ENCODE measurements at places on chromosomes 6 and 20.

DNA sequence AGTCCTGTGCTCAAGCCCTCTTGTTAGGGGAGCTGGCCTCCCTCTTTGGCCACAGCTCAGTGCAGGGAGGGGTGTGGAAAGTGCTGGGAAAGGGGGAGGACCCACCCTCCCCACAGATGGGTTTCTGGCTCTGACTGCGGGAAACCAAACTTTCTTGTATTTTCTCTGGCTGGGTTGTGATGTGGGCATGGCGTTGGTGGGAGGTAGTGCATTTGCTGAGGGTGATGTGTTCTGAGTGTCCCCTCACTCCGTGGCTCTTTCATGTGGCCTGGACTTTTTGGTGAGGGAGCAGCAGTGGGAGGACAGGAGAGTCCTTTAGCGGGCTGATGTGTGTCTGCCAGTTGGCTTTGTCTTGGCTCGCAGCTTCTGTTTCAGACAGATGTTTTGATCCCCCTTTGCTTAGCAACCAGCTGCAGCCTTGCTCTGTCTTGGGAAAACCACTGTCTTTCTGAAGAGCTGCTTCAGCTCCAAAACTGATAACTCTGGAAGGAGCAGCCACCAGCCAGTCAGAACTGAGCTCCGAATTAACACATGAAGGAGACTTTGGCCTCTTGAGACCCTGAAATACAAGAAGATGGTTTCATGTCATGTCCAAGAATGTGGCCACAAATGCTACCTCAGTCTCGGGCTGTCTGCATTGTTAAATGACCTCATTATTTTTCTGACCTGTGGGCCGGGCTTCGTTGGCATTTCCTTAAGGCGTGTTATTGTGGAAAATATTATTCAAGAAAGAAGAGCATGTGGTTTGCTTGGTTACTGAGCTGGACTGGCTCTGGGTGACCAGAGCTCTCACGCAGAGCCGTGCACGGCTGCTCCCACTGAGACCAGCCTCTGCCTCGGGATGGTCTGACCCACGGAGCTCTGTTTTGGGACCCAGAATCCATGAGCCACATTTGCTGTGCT is 21.5 kb downstream of the SYNJ2 start:
- DNase-seq, result peak; percentile 85

- no peak for DNase-seq
Observed at GRCh38 chr6:42370323-42370985, 81.3 kb downstream of the TRERF1 start.

DNA sequence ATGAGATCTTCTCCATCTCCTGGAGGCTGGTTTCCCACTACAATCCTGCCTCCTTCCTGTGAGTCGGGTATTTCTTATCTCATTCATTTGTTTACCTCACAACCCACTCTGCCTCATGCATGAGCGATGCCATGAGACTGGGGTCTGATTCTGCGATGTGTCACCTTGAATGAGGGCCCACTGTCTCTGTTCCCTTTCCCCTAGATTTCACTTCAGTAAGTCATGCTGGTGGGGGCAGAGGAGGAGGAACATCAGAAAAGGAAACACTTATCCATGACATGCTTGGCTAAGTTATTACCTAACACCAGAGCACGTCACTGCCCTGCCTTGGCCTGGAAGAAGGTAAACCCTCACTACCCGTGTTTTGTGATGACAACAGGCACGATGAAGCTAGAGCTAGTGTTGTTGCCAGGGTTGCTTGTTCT is 337.4 kb upstream of the PRDM1 start:
- DNase-seq, result no peak

- DNase-seq, result peak; percentile 38
Observed at GRCh38 chr6:38262609-38263008, 377.1 kb downstream of the BTBD9 start.

DNA sequence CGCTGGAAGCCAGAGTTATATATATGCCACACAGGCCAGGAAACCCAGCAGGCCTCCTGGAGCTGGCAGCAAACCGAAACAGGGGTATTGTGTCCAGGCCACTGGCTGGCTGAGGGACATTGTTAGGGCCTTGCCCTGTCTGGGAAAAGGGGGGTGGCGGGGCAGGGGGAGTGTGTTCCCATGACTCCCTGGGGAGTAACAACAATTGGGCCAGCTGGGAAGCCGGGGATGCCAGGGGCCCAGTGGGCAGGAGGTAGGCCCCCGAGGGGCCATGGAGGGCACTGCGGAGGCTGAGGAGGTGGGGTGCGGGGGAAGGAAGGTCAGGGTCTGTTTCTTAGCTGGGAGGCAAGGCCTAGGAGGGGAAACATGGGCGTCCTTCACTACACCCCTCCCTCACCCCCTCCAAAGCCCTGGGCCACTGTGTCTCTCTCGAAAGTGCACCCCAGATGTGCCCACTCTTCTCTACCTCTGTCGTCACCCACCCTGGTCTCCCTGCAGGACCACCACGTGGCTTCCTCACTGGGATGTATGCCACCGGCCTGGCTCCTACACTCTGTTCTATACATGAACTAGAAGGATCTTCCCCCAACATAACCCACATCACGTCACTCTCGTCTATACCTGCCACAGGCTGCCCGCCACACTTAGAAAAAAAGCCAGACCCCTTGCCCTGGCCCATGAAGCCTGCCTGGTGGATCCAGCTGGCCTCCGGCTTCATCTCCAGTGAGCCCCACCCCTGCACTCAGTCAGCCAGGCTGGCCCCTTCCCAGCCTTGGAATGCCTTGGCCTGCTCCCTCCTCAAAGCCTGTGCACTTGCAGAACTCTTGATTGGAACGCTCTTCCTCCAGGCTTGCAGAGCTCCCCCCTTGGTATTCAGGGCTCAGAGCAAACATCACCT is 7.8 kb upstream of the E2F1 start:
- DNase-seq, result no peak

DNA sequence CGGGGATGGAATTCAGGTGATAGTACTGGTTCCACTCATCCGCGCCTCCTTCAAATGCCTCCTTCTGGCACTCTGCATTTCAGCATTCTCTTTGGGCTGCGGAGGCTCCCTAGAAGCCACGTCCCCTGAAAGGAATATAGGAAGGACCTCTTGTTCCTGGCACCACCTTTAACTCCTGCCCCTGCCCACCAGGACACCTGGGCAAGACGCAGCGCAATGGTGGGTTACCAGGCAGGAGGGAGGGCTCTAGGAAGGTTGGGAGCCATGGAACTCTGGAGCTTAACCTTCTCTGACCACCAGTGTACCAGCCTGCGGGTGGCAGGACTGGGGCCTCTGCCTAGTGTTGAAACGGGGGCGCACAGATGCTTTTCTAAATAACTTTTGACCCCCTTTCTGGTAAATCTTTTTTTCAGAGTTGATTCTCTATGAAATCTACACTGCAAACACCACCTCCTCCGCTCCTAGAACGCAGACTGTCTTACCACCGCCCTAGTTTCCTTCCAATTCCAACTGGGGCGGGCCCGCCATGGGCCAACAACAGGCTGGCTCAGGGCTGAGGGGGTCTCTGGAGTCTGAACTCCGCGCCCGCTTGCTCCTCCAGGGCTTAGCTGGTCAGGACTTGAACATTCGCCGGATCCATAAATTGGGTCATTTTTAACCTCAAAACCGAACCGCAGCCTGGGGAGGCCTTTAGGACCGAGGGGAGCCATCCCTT is 871 bp upstream of the SYNDIG1 start:
- DNase-seq, result no peak

DNA sequence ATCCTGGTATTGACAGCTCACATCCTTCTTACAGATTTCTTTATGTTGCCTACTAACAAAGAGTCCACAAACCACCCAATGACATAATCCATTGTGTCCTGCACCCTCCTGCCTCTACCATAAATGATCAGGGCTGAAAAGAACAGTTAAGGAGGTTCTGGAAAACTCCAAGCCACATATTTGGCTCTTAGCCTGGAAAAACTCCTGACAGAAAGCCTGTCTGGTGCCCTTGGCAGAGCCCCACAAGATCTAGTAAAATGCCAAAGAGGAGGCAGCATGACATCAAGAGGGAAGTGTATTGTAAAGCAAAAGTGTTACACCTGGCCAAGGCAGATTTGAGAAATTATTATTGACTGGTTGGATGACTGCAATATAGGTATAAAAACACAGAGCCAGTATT is 126.4 kb upstream of the VGLL2 start:
- DNase-seq, result no peak

- no peak for DNase-seq
Observed at GRCh38 chr6:157574851-157575424, 193.9 kb downstream of the ZDHHC14 start.

GRCh38 chr6:168052291-168052891 is 26.6 kb downstream of the FRMD1 start:
- no peak for DNase-seq

- DNase-seq, result no peak
Observed at GRCh38 chr6:36283608-36284007, 13.7 kb downstream of the PNPLA1 start.

- no peak for DNase-seq
Observed at GRCh38 chr6:66861007-66861541, 1154.0 kb upstream of the EYS start.

GRCh38 chr20:55253781-55254180 is 751.5 kb downstream of the CBLN4 start:
- no peak for DNase-seq

DNA sequence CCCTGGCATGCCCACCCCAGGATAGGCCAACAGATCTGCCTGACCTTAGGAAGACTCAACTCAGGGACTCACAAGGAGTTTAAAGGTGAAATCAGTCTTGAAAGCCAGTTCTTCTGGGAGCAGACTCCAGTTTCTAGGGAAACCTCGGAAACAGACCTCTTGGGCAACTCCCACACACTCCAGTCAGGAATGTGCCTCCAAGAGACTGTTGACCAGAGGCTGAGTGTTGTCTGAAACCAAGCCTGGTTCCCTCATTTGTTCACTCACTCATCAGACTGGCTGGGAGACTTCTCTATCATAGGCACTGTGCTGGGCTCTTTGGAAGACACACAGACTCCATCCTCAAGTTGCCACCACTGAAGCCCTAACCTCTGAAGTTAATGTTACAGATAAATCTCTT is 1.8 kb downstream of the TREM1 start:
- DNase-seq, result no peak

All from GM04504 (cell line).